ENCODE measurements at places on chromosomes 5 and 9.

GRCh38 chr5:175290379-175290778 lies 153.6 kb downstream of the DRD1 start:
- no peak for DNase-seq

GRCh38 chr5:39437467-39437866 lies 12.7 kb upstream of the DAB2 start:
- DNase-seq, result no peak

- DNase-seq, result peak; percentile 57
Observed at GRCh38 chr5:76867827-76868693, 18.2 kb downstream of the S100Z start.

GRCh38 chr5:132364319-132364718 lies 5.2 kb upstream of the SLC22A5 start:
- no peak for DNase-seq

DNA sequence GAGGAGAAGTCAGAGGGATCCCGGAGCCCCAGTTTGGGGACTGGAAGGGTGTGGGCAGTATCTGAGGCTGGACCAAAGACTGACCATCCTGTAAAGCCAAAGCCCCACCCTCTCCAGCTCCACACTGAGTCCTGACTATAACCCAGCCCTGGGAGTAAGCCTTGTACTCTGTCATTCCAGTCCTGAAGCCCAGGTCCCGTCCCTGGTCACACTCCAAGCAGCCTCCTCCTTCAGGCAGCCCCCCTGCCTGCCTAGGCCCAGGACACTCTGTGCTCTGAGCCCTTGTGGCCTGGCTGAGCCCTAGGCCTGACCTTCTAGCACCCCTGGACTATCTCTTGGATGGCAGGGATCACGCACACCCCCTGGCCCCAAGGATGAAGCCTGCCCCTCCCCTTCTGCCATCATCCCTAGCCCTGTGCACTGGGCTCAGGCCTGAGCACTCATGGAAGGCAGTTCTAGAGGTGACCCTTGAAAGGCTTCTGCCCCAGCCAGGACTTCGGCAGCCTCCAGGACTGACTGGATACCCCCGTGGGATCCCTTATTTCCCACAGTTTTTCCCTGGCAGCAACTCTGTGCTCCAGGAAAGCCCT lies 28.0 kb upstream of the ENHO start:
- no peak for DNase-seq

DNA sequence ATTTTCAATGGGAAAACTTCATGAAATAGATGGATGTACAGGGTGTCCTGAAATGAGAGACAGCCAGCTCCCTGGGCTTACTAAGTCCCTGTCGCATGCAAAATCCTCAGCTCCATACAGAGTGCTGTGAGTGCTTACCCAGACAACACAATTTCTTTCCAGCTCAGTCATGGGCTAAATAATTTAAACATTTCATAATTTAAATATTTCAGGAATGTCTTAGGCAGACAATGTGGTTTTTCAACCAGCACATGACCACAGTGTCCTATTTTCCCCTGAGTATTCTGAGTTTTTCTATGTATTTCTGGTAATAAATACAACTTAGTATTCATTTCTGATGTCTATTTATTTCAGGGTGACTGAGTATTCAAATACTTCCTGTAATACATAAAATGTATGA lies 188.5 kb upstream of the SNX2 start:
- no peak for DNase-seq

DNA sequence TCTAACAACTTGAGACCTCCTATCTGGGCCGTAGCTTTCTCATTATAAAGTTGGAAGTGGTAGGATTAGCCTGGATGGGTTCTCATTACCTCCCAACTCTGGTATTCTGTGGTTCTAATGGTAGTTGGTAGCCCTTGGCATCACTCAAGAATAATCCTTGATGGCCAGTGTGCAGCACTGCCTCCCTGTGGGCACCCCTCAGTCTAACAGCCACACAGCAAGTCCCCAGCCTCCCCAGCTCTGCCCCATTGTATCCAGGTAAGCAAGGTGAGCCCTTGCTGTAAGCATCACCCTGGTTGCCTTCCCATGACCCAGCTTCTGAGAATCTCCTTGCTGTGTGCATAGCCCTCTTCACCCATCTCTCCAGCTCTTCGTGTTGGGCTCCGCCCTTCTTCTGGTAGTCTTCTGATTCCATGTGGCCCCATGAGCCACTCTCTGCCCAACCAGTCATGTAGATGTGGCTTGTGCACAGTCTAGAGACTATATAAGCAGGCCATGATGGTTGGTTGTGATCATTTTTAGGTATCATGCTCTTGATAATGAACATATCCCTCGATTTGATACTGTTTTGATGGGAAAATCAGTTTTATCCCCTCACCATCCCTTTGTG lies 57.6 kb upstream of the GRHPR start:
- no peak for DNase-seq
